Natural killer cell (primary cell): ENCODE measurements at places on chromosomes 3 and 15.

GRCh38 chr15:98746375-98747155 is 98.2 kb downstream of the IGF1R start:
- no peak for DNase-seq

DNA sequence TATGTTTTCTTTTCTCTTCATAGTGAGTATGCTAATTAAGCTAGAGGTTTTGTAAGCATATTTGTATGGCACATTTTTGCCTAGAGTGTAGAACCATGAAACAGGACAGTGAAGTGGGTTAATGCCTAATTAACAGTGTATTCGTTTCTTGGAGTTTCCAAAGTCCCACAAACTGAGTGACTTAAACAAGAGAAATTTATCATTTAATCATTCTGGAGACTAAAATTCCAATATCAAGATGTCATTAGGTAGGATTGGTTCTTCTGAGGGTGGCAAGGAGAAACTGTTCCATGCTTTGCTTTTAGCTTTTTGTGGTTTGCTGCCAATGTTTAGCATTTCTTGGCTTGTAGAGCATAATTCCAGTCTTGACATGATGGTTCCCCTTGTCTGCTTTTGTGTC is 734.2 kb downstream of the NAALADL2 start:
- no peak for DNase-seq

- peak; percentile 36 for DNase-seq
Observed at GRCh38 chr15:64355348-64355943, 527 bp downstream of the CSNK1G1 start.

DNA sequence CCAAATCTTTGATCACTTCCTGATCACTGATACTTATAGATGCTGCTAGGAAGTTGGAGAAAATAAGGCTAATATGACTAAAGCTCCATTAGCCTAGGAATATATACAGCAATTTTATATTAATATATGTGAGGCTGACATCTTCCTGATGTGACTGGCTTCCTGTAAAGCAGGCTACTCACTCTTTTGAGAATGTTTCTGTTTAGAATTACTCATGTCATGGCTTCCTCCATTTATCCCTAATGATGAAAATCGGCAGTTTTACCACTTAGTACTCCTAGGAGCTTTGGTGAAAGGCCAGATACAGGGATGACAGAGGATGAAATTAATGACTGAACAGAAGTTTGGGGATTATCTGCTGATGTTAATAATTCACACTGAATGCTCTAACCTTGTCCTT is 3.9 kb upstream of the MAP1A start:
- DNase-seq, result no peak

- no peak for DNase-seq
Observed at GRCh38 chr3:52439426-52440248, 5.3 kb downstream of the SEMA3G start.

- DNase-seq, result peak; percentile 52
Observed at GRCh38 chr3:71451060-71451459, 132.5 kb downstream of the FOXP1 start.

DNA sequence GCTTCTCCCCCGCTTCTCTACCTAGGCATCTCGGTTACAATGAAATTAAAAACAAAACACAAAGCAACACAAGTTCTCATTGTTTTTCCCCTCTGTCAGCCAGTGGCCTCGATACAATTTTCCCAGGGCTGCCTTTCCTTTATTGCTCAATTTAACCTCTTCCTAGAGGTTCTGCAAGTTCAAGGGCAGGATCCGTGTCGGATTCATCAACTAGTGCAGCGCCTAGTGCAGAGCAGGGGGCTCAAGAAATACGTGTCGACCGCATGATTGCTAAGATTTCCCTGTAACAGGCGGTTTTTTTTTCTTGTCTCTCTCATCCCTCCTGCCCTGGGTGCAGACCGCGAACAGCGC is 1.4 kb upstream of the BHLHE40 start:
- DNase-seq, result peak; percentile 76

GRCh38 chr3:47652142-47652541 is 73.5 kb upstream of the CSPG5 start:
- no peak for DNase-seq

- no peak for DNase-seq
Observed at GRCh38 chr3:176663837-176664831, 533.1 kb downstream of the TBL1XR1 start.
